ENCODE measurements at places on chromosomes 2 and 18. TPM values are rescaled to one million over a fixed set of nuclear protein-coding genes. Genes with fewer than 3 reads are reported as not detected.

DNA sequence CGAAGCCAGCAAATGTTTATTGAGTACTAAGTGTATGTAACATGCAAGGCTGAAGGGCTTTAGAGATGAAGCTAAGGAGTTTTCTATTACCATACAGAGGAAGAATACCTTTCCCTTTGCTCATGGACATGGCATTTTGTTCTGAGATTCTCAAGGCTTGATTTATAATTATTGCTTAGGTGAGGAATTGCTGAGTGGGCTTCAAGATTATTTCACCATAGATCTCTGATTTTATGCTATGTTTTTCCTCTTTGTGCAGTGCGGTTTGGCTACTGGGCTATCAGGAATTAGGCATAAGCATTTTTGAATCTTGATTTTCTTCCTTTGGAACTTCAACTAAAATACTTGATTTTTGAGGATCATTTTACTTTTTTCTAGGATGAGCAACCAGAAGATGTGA, 42.5 kb downstream of the VRK2 start:
- no peak for DNase-seq

GRCh38 chr18:23114171-23114881, 21.0 kb upstream of the CABLES1 start:
- no peak for DNase-seq

DNA sequence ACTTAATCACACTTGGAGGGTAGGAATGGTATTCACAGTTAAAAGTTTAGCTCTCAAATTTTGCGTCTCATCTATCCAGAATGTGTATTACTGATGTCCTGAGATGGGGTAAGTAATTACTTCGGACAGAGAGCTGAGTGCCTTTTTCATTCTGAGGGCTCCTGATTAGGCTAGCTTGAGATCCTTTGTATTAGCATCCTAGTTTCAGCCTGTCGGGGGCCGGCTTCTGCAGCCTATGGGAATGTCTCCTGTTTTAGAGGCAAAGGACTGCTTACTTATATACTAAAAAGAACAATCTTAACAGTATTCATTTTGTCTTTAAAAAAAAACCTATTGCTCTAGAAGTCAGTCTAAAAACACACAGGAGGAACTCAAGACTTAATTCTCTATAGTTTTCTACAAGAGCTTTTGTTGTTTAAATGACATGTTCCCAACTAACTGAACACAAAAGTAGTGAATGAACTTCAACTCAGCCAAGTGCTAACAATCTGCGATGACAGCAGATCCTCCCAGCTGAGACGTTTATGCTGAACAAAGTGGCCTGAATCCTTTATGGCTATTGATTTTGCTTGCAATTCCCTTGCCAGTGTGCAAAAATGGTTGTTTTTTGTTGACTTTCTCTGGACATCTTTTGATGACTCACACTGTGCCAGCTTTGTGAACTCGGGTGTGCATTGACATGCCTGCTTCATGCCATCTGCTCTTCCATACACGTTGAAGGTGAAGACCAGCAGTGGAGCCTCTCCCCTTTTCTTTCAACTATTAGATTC, 118.7 kb downstream of the LYPD6B start:
- DNase-seq: no peak

DNA sequence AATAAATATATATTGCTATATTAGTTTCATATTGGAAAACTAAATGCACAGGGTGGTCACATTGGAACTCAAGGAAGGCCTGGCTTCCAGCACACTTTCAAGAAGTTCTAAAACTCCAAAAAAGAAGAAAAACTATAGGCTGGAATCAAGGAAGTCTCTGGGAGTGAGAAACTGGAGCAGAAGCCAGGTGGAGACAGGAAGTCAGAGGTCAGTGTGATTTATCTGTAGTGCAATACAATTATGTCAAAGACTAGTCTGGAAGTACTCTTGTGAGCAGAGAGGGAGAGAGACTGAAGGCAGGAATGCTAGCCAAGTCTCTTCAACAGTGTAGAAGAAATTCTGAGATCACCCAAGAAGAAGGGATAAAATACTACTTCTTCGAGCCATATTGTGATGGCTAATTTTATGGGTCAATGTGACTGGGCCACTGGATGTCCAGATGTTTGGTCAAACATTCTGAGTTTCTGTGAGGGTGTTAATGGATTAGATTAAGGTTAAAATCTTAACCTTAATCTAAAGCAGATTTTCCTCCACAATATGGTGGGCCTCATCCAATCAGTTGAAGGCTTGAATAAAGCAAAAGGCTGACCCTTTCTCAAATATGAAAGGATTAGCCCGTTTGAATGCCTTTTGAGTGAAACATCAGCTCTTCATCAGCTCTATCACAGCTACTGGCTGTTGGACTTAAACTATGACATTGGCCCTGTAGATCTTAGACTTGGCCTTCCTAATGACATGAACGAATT, 208.0 kb downstream of the TDRD15 start:
- no peak for DNase-seq

DNA sequence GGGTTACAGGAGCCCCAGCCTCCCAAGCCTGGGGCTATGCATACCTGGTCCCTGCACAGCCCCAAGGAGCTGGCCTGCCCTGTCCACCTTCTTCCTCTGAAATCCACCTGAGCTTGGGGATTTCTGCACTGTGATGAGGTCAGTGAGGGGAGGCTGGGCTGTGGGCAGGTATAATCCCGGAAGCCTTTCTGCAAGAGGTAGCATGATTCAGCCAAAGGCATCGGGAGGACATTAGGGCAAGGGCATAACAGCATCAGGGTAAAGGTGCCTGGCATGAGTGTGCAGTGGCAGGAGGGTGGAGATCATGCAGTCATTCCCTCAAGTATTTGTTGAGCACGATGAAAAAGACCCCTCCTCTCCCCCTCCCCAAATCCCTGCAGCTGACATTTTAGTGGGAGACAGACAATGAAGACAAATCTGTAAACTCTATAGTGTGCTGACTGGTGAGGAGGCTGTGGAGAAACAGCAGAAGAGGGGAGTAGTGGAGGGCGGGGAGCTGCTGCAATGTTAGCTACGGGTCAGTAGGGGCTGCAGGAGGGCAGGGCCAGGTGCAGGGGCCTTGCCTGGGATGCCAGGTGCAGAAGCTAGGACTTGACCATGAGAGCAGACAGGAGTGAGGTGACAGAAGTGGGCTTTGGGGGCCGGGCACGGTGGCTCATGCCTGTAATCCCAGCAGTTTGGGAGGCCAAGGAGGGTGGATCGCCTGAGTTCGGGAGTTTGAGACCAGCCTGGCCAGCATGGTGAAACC, 18.7 kb downstream of the ZFP36L2 start:
- DNase-seq: no peak

DNA sequence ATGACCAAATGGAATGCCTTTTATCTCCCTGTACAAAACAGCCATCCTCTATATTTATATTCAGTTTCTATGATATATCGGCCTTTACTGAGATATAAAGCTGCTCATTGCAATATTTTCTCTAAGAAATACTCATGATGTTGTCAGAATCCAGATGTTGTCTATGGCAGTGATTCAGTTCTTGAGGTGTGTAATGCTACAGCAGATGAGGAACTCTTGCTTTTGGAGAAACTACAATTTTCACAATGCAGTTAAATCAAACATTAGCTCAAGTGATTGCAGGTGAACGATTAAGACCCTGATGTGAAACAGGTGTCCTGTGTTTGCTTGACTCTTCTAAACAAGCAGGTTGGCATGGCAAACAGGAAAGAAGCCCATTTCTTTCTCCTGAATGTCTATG, 256.2 kb upstream of the CDH20 start:
- no peak for DNase-seq

SLC23A3 gene
- 0.53 TPM for polyA plus RNA-seq

DNA sequence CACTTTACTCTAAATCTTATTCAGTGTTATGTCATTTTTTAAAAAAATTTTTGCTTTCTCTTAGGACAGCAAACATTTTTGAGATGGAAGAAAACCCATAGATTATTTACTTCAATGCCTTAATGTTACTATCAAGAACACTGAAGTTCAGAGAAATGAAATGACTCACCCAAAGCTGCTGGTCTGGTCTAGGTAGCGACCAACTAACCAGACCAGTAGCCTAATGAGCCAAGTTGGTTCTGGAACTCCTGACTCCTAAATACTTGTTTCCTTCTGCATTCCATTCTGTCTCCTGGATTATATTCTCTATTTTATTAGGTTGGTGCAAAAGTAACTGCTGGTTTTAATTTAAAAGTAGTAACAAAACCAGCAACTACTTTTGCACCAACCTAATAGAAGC, 35.4 kb downstream of the SLC8A1 start:
- DNase-seq: no peak
